Keratinocyte (primary cell): ENCODE measurements at places on chromosomes 5 and 9. TPM values are rescaled to one million over a fixed set of nuclear protein-coding genes. Genes with fewer than 3 reads are reported as not detected.

DNAJC25 gene
- 4.0 to 7.3 TPM (median 4.7 TPM) in 3 replicates for polyA plus RNA-seq

TRPM6 gene
- 0.18 to 0.24 TPM (median 0.22 TPM) in 3 replicates for polyA plus RNA-seq

CTXN3 gene
- 0.10 to 0.40 TPM (median 0.22 TPM) in 3 replicates for polyA plus RNA-seq

- DNase-seq: no peak
Measured at GRCh38 chr5:170306381-170306831, 8.8 kb upstream of the LCP2 start.

DNA sequence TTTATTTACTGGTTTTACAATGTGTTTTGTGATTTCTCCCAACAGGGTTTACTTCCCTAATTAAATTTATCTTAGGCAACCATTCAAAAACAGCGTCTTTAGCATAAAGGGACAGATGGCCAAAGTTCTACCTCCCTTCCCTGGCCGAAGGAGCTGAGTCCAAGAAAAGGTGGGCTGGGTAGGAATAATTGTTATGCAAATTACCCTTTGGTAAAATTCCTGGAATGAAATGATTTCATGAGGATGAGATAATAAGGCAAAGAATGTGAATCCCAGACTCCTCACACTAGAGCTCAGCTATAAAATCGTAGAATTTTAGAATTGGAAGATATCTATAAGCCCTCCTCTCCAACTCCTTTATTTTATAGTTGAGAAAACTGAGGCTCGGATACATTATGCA is 119.6 kb downstream of the SGCD start:
- no peak for DNase-seq

DNA sequence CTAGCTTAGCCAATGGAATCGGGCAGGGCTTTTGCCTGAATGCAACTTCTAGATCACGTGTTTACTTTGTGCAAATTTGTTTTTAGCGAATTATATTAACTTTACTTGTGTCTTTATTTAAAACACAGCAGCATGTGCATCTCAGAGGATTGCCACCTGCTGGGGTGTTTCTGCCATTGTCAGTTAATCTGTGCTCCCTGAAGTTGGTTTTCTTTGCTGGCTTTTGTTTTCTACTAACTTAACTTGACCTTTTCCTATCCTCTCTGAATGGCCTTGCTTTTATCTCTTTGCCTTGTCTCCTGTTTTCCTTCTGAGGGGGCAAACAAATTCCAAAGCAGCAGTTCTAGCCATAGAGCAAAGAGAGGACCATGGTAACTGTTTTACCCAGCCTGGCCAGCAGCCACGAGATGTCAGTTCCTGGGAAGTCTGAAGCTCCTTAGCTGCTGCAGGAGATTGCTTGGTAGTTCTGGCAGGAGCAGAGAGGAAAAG is 67.6 kb downstream of the ARHGEF28 start:
- no peak for DNase-seq

DNA sequence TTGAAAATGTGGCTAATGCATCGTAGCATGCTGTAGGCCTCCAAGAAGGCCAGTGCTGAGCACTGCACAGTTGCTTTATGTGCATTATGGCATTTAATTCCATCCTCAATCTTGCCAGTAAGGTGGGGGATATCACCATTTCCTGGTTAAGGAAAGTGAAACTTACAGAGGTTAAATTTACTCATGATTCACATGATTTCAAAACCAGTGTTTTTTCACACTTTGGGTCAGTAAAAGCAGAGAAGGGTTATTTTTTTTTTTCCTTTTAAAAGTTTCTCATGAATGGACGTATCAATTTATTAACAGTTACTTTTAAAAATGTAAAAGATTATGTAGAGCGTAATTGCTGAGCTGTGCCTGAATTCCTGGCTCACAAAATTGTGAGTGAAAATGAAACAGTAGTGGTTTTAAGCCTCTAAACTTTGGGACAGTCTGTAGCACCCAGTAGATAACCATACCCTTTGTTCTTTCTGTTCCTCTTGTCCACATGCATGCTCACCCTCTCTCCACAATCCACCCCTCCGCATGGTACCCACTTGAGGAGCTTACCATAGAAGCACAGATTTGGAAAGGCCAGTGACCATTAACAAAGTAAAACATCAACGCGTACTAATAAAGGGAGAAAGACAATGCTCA is 21.2 kb downstream of the MAST4 start:
- DNase-seq: no peak

DNA sequence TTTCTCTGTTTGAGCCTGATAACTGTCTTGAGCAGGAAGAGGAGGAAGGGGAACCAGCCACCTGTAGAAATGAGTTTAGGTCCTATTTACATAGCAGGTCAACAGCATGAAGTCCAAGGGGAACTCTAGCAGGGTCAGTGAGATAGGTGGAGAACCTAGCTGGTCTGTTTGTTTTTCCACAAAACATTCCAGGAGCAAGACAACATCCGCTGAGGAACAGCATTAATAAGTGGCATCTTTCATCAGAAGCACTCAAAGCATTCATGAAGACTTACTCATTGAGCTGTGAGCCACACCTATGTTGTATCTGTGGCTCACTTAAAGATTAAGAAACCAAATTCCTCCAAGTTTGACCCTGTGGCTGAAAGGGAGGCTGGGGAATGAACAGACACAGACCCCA is 115.9 kb downstream of the ACTBL2 start:
- peak; percentile 52 for DNase-seq

DNA sequence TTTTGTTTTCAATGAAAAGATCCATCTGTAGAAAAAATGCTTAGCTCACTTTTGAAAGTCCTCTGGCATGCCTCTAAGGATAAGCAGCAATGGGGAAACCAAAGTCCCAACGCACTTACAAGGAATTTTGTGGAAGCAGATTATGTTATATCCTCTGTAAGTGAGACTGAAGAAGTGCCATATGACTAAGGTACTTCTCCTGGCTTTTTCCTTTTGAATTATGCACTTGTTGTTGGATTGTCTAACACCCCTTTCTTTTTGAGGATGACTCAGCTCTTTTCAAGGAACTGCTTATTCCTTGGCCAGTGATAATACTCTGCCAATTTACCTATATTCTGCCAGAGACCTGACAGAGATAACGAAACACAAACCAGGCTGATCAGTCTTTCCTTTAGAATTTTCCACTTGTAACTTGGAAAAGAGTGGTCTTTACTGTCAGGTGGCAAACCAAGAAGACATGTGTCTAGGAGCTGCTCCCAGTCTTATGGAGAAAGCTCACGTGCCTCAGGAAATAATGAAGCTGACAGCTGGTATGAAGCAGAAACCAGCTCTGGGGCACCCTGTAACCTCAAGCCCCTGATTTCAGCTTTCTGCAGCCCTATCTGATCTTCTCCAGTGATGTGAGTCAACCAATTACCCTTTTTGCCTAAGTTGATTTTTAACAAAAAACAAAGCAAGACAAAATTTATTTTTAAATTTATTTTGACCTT is 290.8 kb upstream of the FBXL7 start:
- no peak for DNase-seq

- DNase-seq: no peak
Measured at GRCh38 chr9:121299467-121300282, 31.7 kb downstream of the GSN start.

DNA sequence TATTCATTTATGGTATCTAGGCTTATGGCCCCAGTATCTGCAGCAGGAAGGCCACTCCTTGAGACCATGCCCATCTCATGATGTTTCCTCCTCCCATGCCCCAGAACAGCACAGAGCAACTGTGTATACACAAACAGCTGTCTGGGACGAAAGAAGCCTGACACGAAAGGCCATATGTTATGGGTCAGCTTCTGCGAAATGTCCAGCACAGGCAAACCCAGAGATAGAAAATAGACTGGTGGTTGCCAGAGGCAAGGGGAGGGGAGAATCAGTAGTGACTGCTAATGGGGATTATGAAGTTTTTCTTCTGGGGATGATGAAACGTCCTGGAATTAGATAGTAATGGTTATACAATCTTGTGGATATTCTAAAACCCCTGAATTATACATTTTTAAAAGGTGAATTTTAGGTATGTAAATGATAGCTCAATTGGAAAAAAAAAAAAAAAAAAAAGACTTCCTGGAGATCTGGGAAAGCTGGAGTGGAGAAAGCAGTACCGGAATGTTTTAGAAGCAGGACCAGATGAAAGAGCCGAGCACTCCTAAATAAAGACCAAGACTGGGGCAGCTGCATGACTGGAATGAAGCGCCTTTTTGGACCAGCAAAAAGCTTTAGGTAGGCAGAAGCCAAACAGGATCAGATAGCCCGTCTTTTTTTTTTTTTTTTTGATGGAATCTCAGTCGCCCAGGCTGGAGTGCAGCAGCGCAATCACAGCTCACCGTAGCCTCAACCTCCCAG is 29.2 kb downstream of the PCDHGC5 start:
- no peak for DNase-seq

- DNase-seq: no peak
Measured at GRCh38 chr9:115988701-115989100, 164.9 kb upstream of the PAPPA start.

GRCh38 chr9:120645760-120646159 is 65.8 kb upstream of the CDK5RAP2 start:
- DNase-seq: no peak

GRCh38 chr5:69317391-69317790 is 15.2 kb downstream of the CCDC125 start:
- DNase-seq: no peak
